ENCODE measurements at places on chromosomes 3 and 15.

- DNase-seq = no peak
These were observed 36.5 kb downstream of the U2SURP start for GRCh38 chr3:143037867-143038266.

GRCh38 chr15:44441095-44441501 lies 13.7 kb downstream of the CTDSPL2 start:
- no peak for DNase-seq

DNA sequence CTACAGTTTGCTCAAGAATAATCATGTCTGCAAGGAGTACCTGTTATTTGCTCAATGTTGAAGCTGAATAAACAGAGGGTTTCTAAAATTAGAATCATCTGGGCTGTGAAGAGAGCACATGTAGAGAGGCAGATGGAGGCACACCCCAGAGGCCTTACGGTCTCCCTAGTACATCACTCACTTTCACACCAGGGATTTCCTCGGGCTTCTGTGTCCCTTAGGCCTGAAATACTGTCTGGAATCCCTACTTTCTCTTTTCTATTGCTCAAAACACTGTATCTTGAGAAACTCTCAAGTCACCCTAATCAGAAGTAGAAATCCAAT lies 473.7 kb upstream of the ROBO2 start:
- no peak for DNase-seq

GRCh38 chr15:85550283-85550682 lies 169.9 kb downstream of the AKAP13 start:
- no peak for DNase-seq

DNA sequence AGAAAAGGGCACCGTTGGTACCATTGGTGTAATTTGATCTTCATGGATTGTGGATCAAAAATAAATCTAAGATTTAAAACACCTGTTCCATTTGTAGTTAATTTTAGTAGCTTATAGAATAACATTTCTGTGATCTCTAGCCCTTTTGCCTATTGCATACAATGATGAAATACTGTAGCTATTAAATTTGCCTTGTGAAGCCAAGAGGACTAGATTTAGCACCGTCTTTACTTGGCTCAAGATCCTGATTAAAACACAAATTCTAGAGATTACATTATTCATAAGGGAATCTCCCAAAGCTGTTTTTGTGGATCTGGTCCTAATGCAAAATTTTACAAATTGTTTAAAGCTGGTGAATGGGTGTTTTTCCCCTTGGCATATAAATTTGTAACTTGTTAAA lies 8.2 kb downstream of the TBC1D23 start:
- DNase-seq = no peak

GRCh38 chr15:80485370-80486164 lies 81.4 kb downstream of the ARNT2 start:
- DNase-seq = no peak

DNA sequence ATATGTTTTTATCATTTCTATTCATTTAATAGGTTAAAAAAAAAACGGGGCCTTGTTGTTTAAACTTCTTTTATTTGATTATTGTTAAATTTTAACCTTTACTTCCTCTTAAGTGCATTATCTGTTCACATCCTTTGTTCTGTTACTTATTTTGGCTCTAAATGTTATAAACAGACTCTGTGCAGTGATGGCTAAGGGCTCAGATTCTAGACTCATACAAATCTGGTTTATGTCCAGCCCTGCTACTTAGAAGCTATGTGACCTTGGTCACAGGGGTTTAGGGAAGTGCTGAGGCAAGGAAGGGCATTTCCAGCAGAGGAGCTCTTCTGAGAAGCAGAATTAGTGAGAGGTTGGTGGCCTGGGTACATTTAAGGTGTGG lies 55.3 kb upstream of the VILL start:
- no peak for DNase-seq

DNA sequence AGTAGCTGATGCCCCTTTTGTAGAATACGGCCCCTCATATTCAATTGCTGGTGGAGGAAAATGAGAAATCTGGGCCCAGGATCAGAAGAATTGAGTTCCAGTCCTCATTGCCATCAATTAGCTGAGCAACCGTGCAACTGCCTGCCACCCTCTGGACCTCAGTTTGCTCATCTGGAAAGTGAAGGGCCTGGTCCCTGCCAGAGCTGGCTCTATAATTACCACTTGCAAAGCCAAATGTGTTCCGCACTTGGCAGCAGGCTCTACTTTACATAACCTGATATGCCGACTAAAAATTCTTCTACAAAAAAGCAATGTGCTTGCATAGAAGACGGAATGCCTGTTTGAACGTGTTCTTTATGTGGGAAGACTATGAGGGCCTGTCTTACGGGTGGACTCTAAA lies 8.6 kb upstream of the ITGB5 start:
- no peak for DNase-seq

DNA sequence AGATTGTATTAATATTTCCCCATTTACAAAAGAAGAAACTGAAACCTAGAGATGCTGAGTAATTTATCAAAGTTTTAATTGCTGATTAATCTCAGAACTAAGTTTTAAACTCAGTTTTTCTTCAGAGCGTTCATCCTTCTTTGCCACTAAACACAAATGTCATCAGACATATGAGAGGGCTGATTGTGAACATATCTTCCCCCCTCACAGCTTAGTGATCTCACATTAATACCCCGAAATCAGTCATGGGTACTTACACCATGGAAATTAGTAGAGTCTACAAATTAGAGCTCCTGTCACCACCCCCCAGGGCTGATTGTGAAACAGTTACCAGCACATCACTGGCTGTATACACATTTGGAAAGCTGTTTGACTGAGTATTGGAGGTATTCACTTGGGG lies 189.3 kb upstream of the SGO1 start:
- no peak for DNase-seq

GRCh38 chr15:83364501-83364900 lies 80.0 kb upstream of the BNC1 start:
- DNase-seq = no peak

DNA sequence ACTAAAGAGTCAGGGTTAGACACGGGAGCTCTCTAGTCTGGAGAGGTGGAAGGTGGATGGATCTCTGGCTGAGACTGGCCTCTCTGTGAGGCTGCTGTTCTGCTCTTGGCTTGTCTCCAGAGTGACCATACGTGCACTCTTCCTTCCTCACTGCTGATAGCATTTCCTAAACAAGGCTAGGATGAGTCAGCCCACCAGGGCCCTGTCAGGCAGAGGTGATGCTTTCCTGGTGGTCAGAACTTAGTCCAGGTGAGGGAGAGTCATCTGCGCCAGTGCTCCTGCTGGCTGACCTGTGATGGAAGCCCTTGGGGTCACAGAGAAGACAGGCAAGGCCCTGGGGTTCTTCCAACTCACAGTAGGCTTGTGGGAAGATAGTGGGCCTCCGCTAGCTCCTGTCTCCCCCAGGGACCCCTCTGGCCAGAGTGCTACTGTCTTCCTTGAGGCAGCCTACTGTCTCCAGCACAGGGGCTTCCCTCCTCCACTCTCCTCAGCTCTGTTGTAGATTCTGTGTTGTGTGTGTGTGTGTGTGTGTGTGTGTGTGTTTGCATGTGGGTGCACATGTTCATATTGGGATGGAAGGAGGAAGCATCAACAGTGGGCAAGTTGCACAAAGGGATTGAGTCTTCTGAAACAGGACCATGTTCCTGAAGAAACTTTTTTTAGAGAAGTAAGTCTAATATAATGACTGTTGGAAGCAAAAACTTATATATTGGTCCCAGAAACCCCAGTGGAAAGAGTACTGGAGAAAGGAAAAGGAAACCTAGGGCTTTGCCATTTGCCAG lies 16.5 kb downstream of the ALPK3 start:
- no peak for DNase-seq

DNA sequence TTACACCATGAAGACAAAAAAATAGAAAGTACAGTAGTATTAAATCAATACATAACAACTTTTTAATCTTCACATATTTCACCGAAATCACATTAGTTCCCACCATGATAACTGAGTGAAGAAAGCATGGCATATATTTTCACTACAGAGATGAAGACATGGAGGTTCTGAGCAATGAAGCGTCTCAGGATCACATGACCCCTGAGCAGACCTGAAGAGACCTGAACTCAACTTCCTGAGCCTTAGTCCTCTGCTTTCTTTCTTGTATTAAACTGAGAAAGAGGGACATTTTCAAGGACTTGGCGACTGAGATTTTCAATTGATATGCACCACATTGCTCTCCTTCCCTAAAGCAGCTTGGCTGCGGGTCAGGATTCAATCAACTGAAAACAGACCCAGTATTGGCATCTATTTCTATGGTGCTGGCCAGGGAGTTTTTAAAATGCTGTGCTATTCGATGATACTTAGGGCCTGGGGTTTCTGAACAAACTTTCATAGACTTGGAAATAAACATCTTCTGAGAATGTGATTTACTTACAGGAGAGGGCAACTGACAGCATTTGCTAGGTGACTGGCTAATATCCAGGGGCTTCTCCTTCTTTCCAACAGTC lies 165.1 kb downstream of the LSAMP start:
- DNase-seq = no peak

DNA sequence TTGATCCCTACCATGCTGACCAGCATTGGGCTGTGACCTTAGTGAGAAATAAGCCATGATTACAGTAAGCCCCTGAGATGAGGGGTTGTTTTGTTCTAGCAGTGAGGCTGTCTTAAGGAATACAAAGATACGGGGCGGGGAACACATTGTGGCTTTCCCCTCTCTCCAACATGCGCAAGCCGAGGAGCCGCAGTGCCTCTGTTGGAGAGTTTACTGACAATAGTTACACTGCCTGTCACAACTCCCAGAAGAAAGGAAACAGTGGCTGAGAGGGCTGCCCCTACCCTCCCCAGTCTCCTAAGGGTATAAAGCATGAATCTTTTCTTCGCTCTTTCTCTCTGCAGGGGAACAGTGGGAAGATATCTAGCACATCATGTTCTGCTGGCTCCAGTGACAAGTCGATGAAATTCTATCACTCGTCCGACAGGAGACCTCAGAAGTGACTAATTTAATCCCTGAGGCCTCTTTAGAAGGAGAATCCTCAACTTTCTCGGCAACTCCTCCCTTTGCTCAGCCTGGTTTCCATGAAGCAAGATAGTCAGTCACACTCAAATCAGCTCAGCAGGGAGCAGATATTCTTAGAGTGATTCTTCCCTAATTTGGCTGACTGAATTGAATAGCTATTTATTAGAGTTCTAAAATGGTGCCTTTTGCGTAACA lies 409.0 kb upstream of the PROK2 start:
- DNase-seq = no peak

DNA sequence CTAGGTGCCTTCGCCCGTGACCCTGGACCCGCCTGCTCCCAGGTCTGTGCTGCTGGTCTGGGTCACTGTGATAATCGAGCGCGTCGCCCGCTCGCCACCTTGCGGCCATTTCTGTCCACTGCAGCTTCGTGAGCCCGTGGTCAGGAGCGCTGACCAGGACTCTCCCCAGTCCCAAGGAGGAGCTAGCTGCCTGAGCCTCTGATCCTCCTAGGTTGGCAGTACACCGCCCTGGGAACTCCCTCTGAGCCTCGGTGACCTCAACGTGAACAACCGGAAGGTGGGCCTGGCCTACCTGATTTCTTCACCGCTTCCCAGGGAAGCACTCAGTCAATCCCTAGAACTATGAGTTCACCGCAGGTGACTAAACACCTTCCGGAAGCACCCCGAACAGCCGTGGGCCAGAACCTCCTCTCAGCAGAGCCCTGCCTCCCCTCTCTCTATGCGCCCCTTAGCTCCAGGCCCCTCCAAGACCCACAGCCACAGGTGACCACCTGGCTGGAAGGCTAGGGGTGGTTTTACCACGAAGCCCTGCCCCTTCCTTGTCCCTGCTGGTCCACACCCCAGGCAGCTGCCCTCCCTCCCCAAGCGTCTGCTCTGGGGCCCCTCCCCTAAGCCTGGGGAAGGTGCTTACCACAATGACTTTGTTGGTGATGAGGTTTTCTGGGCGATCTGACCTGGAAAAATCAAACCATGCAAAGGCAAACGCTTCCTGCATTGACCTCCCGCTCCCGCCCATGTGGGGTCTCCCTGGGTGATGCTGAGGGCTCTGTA lies 9.7 kb downstream of the PLA2G4D start:
- DNase-seq = no peak

DNA sequence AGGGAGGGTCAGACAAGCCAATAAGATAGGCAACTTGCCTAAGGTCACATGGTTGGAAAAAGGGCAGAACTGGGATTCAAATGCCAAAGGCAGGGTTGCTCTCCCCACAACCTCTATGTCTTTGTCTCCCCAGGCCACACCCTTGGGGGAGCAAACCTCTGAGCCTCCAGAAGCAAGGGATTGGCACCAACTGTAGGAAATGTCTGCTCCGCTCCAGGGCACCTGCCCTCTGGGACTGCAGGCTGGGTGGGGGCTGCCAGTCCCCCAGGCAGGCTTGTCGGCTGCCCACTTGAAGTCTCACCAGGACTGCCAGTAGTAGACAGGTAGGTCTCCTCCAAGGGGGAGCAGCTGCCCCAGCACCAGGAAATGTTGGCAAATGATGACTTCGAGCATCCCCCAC lies 2.0 kb downstream of the FAM3D start:
- DNase-seq = no peak

All from HCT116 (cell line).